Stimulated activated CD8-positive, alpha-beta memory T cell treated with anti-CD3 and anti-CD28 coated beads, Interleukin-4, amount 100 ng/mL, for 24 hours (primary cell): ENCODE measurements at places on chromosomes 11 and 22.

GRCh38 chr11:128156486-128156885 lies 430.9 kb downstream of the ETS1 start:
- DNase-seq, result no peak

DNA sequence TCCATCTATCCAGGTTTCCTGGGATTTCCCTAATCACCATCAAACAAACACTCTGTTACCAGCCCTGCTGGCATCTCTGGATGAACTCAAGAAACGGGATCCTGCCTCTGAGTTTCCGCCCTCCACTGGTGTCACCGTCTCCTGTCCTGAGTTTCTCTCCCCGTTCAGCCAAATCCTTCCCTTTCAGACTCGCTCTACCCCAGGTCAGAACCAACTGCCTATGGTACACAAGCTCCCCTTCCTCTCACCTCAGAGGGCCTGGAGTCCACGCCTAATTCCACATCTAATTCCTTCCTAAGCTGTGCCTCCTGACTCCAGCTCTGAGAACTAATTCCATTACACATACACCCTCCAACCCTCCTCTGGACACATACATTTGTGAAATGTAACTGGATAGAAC lies 96.1 kb downstream of the SHANK2 start:
- DNase-seq, result no peak

DNA sequence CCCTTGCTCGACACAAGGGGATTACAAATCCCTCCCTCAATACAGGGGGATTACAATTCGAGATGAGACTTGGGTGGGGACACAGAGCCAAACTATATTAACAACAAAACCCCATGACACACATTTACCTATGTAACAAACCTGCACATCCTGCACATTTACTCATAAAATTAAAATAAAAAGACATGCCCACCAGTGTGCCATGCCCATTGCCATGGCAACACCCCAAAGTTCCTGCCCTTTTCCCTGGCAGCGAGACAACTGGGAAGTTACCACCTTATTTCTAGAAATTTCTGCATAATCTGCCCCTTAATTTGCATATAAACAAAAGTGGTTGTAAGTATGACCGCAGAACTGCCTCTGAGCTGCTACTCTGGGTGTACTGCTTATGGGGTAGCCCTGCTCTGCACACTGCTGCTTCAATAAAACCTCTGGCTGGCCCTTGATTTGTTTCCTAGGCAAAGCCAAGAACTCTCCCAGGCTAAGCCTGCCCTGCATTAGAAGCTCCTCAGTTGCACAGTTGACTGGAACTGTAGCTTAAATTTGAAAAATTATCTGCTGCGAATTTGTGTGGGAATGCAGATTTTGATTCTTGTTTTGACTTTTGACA lies 8.6 kb upstream of the INCENP start:
- no peak for DNase-seq

DNA sequence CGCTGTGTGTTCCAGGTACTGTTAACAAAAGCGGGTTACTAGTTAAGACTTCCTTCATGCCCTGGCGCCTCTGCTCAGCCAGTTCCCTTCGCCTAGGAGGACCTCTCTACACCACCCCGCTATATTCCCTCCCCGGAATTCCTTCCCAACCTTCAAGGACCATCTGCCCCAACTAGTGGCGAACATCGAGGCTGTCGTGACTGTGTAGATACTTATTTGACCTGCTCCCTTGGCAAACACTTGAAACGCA lies 450 bp upstream of the BCL2L13 start:
- no peak for DNase-seq

- no peak for DNase-seq
Measured at GRCh38 chr22:48672387-48672786, 1155.3 kb downstream of the BRD1 start.

GRCh38 chr11:117171404-117172061 lies 7.0 kb upstream of the SIDT2 start:
- DNase-seq, result no peak

DNA sequence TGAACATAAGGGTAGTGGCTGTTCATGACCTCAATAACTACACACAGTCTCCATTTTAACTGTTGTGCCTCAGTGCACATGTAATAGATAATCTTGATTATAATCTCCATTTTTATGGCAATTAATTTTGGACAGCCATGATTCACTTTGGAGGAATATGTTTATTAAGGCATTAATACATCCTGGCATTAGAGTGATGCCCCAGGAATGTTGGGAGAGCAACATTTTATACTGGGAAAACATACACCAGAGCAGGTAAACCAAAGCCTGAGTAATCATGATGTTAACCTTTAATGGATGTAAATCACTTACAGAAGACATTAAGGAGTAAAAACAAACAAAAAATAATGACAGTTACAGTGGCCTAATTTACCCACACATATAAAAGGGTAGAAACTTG lies 886.3 kb upstream of the RAG2 start:
- no peak for DNase-seq

DNA sequence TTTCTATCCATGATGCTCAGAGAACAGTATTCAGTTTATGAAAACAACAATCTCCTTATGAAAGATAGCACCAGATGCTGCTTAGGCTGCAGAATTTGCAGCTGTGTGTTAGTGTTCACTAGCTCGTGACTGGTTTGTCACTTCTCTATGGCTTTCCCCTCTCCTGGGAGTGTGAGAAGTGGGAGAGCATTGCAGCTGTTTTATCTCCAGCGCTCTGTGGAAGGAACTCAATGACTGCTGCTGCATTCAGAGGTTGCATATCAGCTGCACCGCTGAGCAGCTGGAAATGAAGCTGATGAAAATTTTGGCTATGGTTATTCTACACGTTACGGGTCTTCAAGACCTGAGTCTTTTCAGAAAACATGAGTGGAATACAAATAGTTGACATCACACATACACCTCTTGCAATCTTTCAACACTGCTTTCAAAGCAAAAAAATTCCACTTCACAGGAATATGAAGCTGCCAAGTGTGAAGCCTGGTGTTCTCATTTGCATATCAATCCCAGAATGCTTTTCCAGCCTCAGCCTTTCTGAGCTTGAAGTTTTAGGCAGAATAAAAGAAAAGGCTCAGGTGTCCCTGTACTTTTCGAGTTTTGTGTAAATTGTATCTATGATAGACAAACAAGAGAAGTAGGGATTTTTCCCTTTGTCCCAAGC lies 149.3 kb upstream of the DDI1 start:
- DNase-seq, result no peak
